ENCODE measurements at places on chromosomes 3 and 15.
A peak's percentile ranks its signal among the peaks of the same experiment; 100 is the strongest.

DNA sequence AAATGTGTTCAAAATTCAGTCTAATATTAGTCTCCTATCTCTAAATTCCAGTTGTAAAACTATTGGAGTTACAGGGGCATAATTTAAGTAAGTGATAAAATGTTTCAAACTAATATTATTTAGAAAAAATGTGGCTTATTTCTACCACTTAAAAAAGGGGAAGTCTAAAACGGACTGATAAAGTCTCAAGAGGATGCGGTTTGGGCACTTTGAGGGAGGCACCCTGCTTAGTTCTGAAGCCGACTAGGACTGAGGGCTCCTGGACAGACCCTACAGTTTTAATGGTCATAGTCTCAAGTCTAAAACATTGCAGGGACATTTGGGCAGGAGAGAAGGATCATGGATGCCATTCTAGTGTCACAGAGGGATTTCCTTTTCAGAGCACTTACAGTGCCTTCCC lies 566.3 kb downstream of the NR2F2 start:
- no peak for ATAC-seq

- no peak for ATAC-seq
Measured at GRCh38 chr3:180959691-180960090, 29.8 kb downstream of the DNAJC19 start.

- ATAC-seq: peak; percentile 94
Measured at GRCh38 chr3:148606979-148607378, 90.7 kb upstream of the AGTR1 start.

DNA sequence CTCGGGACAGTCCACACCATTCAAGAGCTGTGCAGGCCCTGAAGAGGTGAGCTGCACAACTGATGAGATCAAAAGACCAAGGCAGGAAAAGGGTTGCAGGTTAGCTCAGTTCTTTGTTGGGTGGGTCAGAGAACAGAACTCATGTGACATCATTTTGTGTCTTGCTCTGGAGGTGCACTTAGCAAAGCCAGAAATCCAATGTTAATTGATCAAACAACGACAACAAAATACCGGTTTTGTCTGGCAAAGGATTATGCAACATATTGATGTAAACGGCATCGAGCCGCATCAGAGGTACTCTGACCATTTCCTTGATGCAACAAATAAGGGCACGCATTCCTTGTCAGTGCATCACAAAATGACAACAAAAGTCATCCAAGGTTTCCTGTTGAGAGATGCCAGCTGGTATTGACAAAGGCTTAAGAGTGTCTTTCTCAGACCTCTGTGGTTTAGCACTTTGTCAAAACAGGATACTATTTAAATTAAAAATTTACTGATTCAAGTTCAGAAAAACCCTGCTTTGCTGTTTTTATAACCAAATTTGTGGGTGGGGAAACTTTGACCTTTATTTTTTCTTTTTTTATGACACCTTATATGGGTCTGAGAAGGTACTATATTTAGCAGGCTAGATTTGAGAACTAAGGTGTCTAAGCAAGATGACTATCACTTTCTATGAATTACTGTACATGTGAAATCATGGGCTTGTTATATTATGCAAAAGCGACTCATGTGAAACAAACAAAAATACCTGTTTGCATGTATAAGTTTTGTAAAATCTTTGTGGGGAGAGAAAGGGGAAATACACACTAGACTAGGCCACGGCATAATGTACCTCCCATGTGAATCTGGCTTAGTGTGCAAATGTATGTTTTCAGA lies 496.1 kb downstream of the FOXP1 start:
- no peak for ATAC-seq

GRCh38 chr15:101088788-101089578 lies 162.9 kb downstream of the CHSY1 start:
- peak; percentile 71 for ATAC-seq

DNA sequence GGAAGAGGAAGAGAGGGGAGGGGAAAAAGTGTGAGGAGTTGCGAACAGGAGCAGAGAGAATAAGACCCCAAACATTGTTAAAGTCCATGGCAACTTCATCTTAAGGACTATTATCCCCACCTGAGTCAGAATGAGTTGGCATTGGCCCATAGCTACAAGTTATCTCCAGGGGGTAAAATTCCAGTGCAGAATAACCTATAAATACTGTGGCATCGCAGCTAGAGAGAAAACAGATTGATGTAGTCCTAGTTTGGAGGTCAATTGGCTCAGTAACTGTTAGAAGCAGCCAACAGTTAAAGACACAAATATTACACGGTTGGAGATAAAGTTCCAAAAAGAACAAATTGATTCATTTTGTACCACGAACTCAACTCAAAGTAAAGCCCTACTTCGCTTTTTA lies 313.9 kb upstream of the CCDC54 start:
- no peak for ATAC-seq

DNA sequence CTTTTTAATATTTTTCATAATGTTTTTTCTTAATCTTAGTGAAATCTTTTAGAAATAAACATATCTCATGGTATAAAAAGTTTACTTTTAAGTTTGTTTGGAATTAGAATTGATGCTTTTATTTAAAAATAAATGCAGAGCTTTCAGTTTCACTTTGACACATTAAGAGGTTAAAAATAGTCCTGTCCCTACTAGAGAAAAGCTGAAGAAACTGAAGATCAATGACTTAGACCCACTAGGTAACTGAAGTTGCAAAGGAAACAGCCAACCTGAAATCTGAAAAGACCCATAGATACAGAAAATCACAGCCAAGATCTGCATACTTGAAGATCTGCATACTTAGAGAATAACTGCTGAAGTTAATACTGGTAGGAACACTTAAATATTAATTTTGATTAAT lies 237.6 kb downstream of the RAP2B start:
- no peak for ATAC-seq

DNA sequence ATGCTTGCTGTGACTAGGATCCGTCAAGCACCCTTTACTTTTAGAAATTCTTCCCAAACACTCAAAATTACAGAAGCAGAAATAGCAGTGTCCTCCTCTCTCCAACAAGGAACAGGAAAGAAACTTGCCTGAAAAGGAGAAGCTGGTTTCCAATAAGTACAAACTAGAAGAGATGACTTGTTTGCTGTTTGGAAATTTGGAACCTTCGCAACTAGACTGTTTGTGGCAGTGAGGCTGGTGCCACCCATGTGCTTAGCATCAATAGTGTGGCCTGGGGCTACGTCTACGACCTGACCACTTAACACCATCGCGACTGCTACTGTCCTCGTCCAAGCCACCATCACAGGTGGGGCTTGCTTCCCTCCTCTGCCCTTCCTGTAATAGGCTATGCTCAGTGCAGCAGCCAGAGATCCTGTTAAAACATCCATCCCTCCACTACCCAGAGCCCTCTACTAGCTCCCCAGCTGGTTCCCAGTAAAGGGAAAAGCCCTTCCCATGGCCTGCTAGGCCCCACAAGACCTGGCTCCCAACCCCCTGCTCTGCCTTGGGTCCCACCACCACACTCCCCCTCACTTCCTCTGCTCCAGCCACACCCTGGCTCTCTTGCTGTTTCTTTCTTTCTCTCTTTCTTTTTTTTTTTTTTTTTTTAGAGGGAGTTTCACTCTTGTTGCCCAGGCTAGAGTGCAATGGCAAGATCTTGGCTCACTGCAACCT lies 52.6 kb upstream of the CCR2 start:
- ATAC-seq: peak; percentile 19

GRCh38 chr15:83063551-83063950 lies 3.5 kb downstream of the BTBD1 start:
- no peak for ATAC-seq

- ATAC-seq: no peak
Measured at GRCh38 chr15:78907577-78907976, 34.9 kb downstream of the MORF4L1 start.

DNA sequence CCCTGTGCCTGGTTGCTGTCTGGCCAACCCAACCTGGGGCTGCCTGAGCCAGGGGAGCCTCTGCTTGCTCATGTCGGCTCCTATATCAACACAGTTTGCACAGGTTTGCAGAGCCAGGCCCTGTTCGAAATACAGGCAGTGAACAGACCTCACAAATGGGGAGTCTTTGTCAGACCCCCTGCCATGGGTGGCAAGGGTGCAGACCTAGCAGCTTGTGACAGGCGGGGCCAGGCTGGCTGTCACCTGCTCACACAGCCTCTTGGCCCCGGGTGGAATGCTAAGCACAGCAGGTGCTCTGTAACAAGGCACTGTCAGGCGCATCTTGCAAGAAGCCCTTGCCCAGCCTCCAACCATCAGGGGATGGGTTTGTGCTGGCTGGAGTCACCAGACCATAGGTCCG lies 47.3 kb downstream of the BDH1 start:
- ATAC-seq: no peak

GRCh38 chr3:37745076-37745475 lies 116.6 kb upstream of the CTDSPL start:
- ATAC-seq: no peak

DNA sequence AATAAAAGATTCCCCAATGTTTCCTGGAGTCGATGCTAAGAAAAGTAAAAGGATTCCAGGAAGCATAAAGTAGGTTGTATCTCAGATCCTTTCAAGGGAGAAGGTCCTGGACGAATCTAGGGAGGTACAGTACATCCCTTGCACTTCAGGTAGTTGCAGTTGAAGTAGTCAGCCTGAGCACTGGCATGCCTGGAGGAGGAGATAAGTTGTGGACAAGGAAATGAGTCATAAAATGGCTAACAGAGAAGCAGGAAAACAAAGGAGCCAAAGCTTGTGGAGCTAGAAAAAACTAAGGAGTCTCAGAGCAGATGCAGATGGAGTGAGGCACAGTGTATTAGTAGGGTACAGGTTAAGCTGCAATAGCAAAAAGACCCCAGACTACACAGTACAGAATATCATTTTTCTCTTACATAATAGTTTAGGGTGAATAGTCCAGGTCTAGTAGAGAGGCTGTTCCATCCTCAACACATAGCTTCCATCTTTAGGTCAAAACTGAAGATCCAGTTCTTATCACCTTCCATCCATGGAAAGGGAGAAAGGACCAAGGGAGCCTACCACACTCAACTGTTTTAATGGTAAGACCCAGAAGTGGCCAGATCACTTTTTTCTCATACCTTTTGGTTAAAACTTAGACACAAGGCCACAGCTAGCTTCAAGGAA lies 41.3 kb downstream of the COL6A5 start:
- no peak for ATAC-seq

GRCh38 chr15:77898811-77899730 lies 178.4 kb downstream of the TBC1D2B start:
- no peak for ATAC-seq

GRCh38 chr3:39766433-39766832 lies 43.0 kb upstream of the MYRIP start:
- ATAC-seq: no peak

GRCh38 chr3:130473416-130473815 lies 43.6 kb upstream of the COL6A6 start:
- no peak for ATAC-seq

DNA sequence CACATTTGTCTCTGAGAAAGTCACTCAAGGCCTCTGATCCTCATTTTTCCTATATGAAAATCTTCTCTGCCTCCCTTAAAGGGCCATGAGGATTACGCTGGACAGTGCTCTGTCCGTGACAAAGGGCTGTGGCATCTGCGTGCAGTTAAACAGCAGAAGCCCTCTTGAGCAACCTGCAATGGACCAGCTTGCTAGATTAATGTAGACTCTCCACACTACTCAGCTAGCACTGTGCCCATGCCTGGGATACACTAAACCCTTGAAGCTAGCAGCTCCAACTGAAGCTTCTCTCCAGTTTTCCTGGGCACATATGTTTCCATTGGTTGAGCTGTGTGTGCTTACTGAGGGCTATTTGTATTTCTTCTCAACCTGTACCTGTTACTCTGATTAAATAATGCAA lies 303.8 kb downstream of the RPLP1 start:
- no peak for ATAC-seq
